ENCODE measurements at places on chromosomes 7 and 10.

- no peak for DNase-seq
Measured at GRCh38 chr7:11570205-11570604, 261.8 kb downstream of the THSD7A start.

- DNase-seq = no peak
Measured at GRCh38 chr7:142813226-142813625, 41.6 kb upstream of the EPHB6 start.

DNA sequence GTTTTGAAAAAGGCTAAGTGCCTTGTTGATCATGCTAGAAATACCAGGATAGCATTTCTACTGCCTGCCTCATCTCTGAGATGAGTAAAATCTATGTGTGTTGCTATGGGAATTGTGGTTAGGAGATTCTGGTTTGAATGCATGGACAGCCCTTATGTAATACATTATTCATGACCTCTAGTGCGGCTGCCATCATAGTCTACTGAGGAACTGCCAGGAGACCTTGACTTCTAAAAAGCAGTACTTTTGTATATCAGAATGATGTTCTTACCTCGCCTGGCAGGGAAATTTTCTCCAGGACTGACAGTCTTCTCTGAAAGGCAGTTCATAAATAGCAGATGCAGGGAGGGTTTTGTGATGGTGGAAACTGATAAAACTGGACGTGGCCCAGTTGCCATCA, 248.5 kb downstream of the NSUN6 start:
- no peak for DNase-seq

GRCh38 chr7:64544010-64544409, 18.9 kb downstream of the ZNF680 start:
- no peak for DNase-seq

DNA sequence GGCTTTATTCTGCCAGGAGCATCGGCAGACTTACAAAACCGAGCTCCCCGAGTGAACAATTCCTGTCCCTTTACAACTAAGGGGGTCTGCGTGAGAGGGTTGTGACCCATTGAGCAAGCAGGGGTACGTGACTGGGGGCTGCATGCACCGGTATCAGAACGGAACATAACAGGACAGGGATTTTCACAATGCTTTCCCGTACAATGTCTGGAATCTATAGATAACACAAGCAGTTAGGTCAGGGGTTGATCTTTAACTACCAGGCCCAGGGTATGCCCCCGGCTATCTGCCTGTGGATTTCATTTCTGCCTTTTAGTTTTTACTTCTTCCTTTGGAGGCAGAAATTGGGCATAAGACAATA, 38.1 kb upstream of the GSDME start:
- no peak for DNase-seq

GRCh38 chr7:136370137-136370536, 393.0 kb upstream of the MTPN start:
- DNase-seq = no peak

Data from NCI-H774 (cell line).